ENCODE measurements at places on chromosomes 2 and 18.

DNA sequence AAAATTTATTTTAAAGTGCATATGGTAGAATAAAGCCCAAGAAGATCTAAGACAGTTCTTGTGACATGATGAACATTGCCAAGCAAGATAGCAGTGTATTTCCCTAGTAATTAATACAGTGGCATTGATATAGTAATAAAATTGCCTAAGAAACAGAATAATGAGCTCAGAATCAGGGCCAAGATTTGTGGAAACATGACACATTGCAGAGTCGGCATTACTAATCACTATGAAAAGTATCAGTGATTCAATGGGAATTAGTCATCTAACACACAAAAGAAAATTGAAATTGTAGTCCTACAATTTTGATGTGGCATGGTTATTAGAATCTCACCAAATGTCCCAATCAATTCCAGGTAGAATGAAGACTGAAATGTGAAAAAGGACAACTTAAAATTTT, 243.0 kb upstream of the CYRIA start:
- DNase-seq, result no peak

DNA sequence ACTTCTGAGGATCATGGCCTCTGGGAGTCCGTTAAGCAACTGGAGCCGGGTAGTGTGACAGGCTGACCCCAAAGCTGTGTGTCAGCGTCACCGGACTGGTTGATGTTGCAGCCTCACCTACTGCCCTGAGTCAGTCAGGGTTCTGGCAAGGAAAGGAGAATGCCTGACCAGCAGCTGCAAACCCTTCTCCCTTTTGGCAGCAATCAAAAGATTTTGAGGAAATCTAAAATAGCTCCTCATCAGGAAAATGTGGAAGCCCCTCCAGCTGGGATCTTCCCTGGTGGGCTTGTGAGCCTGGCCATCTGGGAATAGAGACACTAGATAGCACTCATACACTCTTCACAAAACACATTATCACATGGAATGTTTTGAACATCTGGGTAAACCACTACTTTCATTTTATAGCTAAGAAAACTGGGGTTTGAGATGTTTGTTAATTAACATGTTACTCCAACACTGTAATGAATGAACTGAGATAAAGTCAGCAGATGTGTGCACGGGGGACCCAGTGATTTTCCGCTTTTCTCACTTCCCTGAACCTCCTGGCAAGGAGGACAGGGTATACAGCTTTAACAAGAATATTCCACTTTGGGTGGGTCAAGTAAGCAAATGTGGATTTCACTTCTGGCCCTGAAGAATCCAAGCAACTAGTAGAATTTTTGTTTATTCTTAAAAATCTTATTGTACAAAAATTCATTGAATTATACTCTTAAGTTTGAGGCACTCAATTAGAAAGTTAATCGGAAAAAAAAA, 24.7 kb downstream of the CLUL1 start:
- DNase-seq, result no peak

DNA sequence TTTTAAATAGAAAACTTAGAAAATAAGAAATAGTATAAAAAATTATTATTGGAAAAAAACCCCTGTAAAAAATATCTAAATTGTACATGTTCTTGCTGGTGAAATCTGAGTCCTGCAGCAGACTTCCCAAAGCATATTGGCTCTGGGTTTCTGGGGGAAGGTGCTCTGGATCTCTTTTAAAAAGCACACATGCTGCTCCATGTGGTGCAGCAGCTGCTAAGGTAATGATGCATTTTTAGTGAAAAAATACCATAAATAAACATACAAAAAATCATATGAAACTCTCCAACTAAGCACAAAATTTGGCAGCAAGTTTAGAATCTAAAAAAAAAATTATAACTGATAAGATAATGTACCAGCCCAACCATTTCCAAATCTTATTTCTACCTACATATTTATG, 216.5 kb downstream of the GPD2 start:
- no peak for DNase-seq

DNA sequence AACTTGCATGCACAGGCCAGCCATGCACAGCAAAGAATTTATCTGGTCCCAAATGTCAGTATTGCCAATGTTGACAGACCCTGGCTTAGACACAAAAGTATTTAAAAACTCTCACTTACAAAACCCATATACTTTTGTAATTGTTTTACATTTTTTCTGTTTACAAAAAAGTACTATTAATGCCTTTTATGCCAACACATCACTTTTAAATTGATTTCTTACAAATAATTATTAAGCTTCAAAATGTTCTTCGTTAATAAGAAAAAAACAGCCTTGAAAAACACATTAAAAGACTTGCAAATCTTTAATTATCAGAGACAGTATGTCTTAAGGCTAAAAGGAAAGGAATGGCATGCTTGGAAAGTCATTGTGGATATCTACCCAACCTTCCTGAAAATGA, 181.3 kb upstream of the TWIST2 start:
- no peak for DNase-seq

DNA sequence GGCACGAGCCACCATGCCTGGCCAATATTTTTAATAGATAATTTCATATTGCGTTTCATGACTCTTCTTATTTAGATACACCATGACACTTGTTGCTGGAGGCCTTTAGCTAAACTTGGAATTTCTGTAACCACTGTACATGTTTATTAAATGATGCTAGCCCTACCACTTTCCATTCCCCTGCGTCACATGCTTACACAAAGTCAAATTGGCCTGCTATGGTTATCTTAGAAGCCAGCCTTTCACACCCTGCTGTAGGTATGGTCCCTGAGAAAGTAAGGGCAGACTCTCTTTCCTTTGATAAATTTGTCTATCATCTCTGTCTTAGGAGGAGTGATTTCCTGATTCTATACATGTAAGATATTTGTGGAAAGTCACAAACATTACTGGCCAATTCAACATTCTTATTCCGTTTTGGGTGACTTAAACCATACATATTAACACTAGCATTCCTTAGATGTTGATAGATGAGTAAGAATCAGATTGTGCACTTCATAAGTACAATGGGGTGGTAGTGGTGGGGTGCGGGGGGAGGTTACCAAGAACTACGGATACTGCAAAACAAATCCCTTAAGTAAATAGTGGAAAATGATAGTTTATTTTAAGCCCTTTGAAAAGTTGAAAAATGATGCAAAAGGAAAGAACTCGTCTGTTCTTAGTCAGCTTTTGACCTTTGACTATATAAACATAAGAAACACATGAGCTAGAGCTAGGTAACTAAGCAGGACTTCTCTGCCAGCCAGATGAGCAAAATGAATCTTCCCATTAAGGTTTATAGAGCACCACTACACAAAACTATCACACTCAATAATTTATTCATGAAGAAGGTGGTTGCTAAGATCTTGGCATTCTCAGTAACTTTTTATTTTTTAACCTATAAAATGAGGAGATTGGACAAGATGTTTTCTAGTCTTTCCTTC, 7.9 kb upstream of the NDUFV2 start:
- DNase-seq, result no peak

DNA sequence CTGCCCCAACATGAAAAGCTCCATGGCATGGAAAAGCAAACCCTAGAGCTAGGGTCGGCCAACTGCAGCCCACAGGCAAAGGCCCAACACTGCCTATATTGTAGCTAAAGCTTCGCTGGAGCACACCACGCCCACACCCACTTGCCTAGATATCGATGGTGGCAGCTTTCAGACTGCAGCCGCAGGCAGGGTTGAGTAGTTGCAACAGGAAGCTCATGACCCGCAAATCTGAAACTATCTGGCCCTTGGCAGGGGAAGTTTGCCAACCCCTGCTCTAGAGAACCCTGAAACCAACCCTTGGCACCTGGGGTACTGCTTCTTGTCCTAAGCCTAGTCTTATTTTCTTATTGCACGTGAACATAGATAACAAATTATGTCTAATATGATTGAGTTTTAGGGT, 250.0 kb downstream of the SOX11 start:
- no peak for DNase-seq

DNA sequence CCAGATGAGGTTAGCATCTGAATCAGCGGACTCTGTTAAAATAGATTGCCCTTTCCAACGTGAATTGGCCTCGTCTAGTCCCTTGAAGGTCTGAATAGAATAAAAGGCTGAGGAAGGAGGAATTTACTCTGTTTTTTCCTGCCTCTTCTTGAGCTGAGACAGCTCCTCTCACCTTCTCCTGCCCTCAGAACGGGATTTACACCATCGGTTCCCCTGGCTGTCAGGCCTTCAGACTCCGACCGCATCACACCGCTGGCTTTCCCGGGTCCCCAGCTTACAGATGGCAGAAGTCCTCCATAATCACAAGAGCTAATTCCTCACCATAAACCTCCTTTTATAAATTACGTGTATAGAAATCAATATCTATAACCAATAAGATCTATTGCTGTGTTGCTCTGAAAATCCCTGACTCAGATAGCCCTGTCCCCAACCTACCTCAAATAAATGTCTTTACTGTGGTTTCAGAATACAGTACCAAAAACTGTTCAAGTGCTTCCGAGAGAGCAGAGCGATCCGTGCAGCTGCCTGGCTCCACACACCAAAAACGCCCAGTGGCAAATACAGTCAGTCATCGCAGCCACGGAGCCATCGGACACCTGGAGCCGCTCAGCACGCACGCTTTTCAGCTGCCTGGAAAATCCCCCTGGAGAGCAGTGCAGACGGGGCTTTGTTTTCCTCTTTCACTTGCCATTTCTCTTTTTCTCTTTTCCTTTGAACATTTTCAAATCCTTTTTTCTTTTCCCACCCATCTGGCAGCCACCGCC, 196.9 kb downstream of the NRP2 start:
- DNase-seq, result no peak

DNA sequence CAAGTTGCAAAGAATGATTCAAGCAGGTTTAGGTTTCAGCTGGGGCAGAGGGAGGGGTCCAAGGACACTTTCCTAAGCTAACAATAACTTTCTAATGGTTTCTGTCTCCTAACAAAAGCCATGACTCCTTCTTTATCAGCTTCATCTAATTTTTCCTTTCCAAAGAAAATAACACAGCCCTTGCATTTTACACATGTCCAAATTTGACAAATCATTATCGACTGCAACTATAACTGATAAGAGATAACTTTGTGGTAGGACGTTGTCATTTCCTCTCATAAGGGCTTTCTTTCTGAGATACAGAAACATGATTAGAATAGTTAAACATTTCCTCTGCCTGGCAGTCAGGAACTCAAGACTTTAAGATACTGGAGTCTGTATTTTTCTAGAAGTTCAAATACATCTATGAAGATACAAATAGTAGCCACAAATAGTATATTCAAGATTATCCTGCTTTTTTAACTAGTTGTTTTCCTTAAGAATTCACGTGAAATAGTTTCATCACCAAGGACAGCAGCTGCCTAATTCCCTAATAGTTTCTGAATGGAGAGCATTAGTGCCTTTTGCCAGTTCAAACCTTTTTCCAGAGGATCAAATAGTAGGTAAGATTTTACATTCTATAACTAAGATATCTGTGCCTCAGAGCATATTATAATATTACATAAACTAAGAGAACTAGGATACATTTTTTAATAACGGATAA, 263.2 kb downstream of the EXOC6B start:
- no peak for DNase-seq

- DNase-seq, result no peak
These were observed 15.4 kb upstream of the PPP1R1C start for GRCh38 chr2:181970160-181970794.

DNA sequence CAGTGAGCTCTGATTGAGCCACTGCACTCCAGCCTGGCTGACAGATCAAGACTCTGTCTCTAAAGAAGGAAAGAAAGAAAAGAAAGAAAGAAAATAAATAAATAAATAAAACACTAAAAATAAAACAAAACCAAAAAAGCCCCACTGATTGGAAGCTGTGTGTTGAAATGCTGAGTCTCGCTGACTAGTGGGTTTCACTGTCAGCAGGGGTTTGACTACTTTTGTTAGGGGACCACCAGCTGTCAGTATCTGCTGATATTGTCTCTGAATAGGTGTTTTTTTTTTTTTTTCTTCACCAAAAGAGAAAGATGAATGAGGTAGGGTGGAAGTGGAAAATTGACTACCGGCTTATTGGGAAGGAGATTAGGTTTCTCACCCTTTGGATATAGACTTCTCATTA, 12.8 kb upstream of the ACTR2 start:
- no peak for DNase-seq

GRCh38 chr18:70233974-70234373, 28.5 kb upstream of the RTTN start:
- no peak for DNase-seq

DNA sequence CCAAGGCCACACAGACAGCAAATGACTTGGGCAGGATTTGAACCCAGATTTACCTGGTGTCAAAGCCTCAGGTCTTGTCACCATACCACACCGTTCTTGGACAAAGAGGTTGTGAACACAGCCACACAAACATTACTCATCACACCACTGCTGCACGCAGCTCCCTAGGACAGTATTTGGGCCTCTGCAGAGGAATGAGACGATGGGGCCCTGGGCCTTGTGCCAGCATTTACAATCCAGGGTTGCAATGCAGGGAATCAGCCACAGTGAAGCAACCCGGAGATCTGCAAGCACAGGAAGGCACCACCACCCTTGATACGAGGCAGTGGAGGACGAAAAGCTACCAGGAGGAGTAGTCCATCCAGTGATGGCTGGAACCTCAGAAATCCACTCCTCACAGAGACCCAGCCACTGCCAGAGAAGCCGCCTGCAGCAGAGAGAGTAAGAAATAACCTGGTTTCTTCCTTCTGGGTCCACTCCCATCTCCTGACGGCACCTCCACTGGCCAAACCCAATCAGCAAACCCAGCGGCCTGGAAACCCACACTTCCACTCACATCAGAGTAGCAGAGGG, 3.7 kb upstream of the MTCL1 start:
- no peak for DNase-seq

- DNase-seq, result no peak
These were observed 285.4 kb downstream of the ZEB2 start for GRCh38 chr2:144234542-144234871.

GRCh38 chr2:225334514-225334913, 65.0 kb upstream of the NYAP2 start:
- DNase-seq, result no peak
